ENCODE measurements at places on chromosomes 2 and 18.
A peak's percentile ranks its signal among the peaks of the same experiment; 100 is the strongest.

- no peak for DNase-seq
These were observed 121.6 kb upstream of the NDUFV2 start for GRCh38 chr18:8980918-8981317.

GRCh38 chr18:68660354-68661183, 54.3 kb downstream of the TMX3 start:
- no peak for DNase-seq

DNA sequence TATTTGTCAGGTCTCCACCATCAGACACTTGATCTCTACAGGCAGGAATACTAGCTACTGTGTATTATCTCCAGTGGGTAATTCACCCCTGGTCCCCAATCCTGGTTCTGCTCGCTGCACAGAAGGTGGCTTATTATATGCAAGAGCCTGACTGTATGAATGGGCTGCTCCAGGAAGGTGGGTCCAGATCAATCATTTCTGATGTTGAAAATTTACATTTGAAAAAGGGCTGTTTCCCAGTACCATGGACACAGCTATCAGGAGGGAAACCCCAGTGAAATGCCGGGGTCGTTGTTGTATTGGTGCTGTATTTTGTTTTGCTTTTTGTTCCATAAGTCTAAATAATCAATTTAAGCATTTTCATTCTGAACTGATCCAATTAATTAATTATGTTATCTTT, 367.6 kb downstream of the RND3 start:
- no peak for DNase-seq

DNA sequence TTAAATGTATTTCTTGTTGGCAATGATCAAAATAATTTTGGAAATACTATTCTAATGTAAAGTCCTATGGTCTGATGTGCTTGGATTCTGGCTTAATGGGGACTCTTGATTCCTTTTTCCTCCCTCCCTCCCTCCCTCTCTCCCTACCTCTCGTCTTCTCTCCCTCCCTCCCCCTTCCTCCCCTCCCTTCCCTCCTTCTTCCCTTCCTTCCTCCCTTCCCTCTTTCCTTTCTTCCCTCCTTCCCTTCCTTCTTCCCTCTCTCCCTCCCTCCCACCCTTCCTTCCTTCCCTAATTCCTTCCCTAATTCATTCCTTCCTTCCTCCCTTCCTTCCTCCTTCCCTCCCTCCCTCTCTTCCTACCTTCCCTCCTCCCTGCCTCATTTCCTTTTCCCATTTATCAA, 19.9 kb upstream of the NCKAP5 start:
- no peak for DNase-seq

DNA sequence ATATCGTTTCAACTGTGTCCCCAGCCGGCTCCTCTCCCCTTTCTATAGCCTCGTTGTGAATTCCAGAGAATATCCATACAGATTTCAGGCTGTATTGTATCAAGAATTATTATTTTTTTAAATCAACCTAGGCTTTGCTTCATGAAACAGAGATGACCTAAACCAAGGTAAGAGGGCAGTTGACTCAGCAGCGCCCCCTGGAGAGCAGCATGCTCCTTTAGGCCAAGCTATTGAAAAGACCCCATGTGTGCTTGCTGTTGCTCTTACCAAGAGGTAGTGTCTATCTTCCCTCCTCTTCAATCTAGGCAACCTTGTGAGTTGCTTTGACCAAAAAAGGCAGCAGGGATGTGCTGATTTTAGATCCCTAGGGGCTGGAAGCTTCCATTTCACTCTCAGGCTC, 426.7 kb upstream of the SMIM21 start:
- no peak for DNase-seq

DNA sequence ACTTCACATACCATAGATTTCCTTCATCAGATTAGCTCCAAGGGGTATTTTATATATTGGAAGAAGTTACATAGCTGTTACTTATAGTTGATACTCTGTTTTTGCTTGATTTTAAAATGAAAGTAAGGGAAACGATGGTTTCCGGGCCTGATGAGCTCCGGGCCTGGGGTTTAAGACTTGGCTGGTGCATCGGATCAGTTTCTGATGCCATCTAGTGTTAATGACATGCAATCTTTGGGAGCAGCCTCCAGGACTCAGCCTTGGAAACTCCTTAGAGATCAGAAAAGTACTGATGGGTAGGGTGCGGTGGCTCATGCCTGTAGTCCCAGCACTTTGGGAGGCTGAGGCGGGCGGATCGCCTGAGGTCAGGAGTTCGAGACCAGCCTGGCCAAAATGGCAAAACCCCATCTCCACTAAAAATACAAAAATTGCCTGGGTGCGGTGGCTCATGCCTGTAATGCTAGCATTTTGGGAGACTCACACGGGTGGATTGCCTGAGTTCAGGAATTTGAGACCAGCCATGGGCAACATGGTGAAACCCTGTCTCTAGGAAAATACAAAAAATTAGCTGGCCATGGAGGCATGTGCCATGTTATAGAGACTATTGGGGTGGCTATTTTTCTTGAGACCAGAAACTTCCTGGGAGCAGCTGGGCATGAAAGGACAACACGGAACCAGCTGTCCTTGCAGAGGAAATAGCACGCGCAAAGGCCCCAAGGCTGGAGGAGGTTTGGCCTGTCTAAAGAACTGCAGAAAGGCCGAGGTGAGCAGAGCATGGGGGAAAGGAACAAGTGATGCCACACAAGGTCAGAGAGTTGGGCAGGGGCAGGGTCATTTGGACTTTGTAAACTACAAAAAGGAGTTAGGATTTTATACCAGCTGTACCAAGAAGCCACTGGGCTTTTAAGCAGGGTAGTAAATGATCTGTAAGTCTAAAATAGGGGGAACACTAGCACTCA, 46.9 kb upstream of the CNOT11 start:
- peak; percentile 53 for DNase-seq

DNA sequence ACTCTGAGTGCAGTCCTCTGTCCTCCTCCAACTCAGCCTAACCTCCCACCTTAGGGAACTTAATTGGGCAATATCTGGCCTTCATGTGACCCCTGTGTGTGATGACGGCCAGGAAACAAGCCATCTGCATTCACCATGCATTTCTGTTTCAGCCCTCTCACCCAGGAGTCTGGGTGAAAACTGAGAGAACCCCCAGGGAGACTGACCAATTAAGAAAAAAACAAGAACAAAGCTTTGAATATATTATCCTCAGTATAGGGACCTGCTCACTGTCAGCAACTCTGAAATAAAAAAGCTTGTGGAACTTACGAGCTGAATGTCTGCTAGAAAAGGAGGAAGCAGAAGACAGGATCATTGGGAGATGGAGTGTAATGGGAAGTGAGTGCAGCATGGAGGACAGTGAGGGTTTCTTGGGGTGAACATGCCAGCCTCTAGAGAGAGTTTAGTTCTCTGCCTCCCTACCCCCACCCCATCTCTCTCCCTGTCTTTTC, 9.5 kb downstream of the MAPRE2 start:
- no peak for DNase-seq

- no peak for DNase-seq
These were observed 177.6 kb upstream of the CDH20 start for GRCh38 chr18:61155586-61155985.

DNA sequence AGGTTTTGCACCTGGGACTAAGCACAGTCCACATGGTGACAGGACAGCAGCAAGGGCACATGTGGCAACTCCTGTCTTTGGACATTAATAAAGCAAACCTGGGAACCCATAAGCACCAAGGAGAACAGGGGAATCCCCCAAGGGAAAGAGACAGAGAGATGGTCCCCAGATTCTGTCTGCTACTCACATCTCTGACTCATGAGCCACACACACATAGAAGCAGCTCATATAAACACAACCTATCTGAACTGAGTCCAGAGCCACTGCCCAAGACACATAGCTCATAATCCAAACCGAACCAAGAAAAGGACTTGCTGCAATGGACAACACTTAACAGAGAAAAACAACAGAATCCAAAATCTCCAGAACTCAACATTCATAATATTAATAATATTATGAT, 82.5 kb downstream of the OSBPL1A start:
- no peak for DNase-seq

DNA sequence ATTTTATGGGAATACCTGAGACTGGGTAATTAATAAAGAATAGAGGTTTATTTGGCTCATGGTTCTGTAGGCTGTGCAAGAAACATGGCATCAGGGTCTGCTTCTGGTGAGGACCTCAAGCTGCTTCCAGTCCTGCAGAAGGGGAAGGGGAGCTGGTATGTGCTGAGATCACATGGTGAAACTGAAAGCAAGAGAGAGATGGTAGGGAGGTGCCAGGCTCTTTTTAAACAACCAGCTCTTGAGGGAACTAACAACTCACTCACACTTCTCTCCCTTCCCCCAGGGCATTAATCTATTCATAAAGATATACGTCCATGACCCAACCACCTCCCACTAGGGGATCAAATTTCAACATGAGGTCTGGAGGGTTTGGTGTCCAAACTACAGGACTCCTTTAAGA, 40.1 kb downstream of the AGPS start:
- DNase-seq: no peak

DNA sequence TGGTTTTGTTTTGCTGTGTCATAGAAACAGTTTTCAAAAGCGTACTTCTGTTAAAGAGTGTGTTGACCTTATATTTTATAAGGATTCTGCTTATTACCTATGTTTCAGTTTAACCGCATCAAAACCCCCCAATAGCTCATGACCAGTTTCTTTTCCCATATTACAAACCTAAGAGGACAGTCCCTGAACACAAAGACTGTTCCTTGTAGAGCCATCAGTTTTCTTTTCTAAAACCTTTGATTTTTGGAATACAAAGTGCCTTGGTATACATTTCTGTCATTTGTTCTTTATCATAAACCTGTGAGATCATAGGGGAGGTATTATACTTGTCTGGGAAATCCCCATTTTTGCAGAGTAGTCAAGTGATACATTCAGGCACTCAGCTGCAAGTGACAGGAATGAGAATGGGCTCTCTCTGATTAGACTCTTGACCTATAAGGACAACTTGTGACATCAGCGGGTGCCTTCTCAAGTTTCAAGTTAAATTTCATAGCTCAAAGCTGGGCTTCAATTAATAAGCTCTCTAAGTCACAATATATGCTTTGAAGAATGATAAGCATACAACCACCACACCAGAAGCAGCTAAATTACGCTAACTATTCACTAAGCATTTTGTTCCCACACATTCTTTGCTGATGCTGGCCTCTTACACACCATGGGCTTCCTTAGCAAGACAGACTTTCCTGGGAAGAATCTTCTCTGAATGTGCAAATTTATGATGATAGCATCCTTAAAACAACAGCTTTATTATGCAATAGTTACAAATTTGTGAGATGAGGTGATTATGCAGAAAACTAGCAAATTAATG, 97.5 kb upstream of the CD302 start:
- DNase-seq: no peak

DNA sequence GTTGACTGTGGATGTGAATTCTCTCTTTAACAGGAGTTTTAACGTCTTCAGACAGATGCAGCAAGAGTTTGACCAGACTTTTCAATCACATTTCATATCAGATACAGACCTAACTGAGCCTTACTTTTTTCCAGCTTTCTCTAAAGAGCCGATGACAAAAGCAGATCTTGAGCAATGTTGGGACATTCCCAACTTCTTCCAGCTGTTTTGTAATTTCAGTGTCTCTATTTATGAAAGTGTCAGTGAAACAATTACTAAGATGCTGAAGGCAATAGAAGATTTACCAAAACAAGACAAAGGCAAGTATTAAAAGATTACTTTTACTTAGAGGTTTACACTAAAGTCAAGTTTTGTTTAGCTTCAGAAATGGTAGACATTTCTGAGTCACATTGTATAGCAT, 30.2 kb upstream of the TYMS start:
- no peak for DNase-seq
